ENCODE measurements at places on chromosomes 2 and 18.

DNA sequence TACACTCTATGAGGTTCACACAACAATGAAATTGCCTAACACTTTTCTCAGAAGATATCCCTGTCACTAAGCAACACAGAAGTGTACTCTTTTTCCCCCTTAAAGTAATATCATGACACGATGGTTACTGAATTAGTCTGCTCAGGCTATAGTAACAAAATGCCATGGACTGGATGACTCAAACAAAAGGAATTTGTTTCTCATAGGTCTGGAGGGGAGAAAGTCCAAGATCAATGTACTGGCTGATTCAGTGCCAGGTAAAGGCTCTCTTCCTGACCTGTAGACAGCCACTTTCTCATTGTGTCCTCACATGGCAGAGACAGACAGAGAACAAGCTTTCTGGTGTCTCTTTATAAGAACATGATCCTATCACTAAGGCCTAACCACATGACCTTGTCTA lies 211.9 kb downstream of the RBM43 start:
- DNase-seq = no peak

DNA sequence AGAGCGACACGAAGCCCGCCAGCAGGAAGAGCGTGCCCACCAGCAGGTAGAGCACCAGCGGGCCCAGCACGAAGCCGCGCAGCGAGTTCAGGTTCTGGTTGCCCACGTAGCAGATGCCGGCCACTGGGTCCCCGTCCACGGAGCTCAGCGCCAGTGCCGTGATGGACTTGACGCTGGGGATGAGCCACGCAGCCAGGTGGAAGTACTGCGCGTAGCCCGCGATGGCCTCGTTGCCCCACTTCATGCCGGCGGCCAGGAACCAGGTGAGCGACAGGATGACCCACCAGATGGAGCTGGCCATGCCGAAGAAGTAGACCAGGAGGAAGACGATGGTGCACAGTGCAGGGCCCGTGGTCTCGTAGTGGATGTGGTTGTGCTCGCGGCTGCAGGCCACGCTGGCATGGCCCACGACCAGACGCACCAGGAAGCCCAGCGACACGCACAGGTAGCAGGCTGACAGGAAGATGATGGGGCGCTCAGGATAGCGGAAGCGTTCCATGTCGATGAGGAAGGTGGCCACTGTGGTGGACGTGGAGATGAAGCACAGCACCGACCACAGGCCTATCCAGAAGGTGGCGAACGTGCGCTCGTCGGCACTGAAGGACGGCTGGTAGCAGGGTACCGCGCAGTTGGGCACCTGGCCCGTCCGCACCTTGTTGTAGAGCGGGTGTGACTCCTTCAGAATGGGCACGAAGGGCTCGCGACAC lies 2.1 kb downstream of the FZD5 start:
- no peak for DNase-seq

DNA sequence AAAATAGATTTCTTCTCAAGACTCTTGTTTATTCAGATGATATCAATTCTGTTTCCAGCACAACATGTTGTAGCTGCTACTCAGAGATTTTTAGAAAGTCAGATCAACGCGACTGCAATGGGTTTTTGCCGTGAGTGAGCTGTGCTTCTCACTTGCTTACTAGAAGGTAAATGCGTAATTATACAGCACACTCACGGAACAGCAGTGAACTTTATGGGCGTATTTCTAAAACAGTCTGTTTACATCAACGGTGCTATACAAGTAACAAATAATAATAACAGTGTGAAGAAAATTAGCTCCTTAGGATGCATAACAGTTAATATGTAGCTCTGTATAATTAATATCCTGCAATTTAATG lies 533.6 kb downstream of the RNF144A start:
- no peak for DNase-seq

- DNase-seq = peak; percentile 25
These were observed 48.1 kb downstream of the TMEM185B start for GRCh38 chr2:120174963-120175581.

GRCh38 chr2:232229911-232230310 lies 148.6 kb upstream of the ALPP start:
- DNase-seq = no peak

DNA sequence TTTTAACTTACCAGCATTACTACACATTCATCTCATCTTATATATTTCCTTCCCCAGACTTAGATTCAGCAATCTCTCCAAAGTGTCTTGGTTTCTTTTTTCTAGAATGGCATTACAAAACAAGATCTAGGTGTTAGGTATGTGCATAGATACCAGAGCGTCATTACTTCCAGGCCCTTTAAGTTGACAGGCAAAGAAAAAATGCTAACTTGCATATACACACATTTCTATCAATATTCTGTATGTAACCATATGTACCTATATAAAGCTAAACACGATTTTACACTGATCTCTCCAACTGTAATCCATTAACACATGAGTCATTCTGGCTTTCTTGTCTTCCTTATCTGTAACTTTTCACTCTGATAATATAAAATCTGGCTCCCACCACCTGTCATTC lies 503.8 kb upstream of the NRXN1 start:
- DNase-seq = no peak

GRCh38 chr18:66264130-66264529 lies 339.8 kb downstream of the CDH19 start:
- DNase-seq = no peak

DNA sequence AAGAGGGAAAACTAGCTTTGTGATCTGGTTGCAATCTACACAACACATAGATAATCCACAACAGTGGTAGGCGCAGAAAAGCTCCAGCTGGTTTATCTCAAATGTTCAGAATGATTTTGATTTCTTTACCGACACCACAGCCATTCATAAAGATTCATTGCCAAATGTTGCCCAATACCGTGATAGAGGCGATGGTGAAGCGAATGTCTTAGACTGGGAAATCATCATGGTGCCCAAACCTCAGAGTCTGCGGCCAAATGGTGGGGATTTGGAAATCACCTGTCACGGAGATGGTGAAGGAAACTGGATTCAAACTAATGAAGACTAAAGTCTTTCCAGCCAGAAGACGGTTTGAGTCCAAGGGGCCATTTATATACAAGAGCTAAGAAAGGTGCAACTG lies 48.5 kb upstream of the CCDC150 start:
- no peak for DNase-seq

DNA sequence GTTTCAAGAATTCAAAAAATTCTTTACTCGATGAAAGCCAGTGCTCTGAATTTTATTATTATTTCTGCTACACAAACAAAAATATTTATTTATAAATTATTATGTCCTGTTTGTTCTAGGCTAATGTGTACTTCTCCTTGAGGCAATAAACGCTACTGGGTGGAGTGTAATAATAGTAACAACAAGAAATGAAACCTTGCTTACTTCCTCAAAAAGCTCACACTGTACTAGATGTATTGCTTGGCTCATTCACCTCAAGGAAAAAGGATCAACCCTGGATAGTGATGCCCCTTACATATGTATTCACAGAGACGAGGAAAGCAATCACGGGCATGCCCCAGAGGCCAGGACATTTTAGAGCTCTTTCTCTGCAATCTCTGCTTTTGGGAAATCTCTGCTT lies 685.6 kb upstream of the NXPH2 start:
- no peak for DNase-seq

- DNase-seq = peak; percentile 13
These were observed 47.8 kb upstream of the MAPRE3 start for GRCh38 chr2:26922405-26923188.

DNA sequence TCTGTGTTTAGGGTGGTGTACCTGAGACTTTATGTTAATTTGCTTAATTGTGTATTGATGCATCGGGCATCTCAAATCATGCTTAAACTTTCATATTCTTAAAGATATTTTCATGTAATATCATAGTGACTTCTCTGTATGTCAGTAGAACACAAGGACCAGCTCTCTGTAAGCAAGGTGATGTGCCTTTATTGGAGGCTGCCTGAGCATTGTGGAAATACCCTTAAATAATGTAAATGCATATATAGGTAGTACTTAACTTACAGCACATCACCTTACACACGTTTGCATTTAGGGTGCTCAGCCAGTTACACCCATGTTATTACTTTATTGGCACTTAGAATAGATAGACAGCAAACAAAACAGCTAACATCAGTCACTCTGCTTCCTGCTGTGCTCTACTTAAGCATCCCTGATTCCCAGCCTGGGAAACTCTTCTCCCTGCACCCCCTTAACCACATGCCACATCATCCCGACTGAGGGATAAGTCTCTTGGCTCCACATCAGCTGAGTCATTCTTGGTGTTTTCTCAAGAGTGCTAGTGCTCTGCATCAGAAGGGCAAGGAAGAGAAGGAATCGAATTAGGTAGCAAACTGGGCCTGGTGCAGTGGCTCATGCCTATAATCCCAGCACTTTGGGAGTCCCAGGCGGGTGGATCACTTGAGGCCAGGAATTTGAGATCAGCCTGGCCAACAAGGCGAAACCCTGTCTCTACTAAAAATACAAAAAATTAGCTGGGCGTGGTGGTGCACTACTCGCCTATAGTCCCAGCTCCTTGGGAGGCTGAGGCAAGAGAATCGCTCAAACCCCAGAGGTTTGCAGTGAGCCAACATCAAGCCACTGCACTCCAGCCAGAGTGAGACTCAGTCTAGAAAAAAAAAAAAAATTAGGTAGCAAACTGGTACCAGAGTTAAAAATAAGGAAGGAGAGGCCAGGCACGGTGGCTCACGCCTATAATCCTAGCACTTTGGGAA lies 108.7 kb downstream of the MAP3K20 start:
- DNase-seq = no peak

DNA sequence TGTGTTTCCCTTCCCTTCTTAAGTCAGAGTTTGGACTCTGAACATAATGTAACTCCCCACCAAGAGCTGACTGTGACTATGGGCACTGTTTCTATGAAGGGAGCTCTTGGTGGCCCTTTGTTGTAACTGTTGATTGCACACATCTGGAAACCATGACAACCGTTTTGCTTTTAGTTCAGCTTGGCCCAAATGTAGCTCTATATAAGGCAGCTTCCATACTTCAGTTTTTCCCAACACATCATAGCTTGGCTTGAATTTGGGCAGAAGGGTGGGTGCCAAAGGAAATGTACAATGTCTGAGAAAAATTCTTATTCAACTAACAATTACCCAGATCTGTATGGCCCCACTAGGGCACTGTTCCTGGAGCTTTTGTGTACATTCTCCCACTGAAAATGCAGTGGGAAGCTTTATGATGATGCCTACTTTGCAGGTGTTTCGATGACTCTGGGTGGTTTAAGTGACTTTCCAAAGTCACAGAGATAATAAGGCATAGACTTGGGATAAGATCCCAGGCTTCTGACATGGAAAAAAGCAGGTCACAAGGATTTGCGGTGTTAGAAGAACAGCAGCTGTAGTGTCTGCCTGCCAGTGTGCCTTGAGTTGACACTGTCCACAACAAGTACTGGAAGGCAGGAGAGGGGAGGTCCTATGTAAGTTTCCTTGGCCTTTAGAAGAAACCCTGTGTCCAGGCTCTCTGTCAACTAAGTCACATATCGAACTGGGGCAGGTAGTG lies 2.4 kb upstream of the CETN1 start:
- DNase-seq = no peak

- no peak for DNase-seq
These were observed 290.2 kb upstream of the TCF4 start for GRCh38 chr18:55878224-55878623.

DNA sequence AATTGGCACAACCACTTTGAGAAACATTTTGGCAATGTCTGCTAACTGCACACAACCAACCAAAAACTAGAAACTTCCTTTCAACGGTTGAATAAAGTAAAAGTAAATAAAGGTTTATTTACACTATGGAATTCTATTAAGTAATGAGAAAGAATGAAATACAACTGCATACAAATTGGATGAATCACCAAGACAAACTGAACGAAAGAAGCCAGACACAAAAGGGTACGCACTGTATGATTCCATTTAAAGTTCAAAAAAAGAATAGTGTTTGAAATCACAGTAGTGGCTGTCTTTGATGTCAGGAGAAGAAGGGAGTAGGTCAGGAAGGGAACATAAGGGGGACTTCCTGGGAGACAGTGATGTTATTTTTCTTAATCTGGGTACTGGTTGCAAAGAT lies 46.5 kb upstream of the SULT1C3 start:
- no peak for DNase-seq

GRCh38 chr2:65030476-65031332 lies 25.5 kb upstream of the CEP68 start:
- no peak for DNase-seq

GRCh38 chr2:232920760-232921159 lies 50.7 kb downstream of the SNORC start:
- no peak for DNase-seq

GRCh38 chr2:43203373-43203772 lies 23.0 kb downstream of the ZFP36L2 start:
- no peak for DNase-seq

DNA sequence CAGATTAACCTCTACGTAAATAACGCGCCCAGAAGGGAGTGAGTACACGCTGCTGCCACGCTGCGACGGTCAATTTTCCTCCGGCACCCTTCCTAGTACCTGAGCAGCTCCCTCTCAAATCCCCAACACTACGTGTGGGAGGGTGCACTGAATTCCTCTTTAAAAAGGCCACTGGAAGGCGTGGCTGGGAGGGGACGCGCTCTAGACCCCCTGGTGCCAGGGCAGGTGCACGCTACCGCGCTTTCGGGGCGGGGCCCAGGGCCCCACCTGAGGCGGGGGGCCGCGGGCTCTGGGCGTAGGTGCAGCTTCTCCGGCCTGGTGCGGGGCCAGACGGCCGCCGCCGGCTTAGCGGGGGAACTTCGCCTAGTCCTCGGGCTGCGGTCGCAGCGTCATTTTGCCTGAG lies 668 bp upstream of the ANKRD12 start:
- DNase-seq = peak; percentile 56

DNA sequence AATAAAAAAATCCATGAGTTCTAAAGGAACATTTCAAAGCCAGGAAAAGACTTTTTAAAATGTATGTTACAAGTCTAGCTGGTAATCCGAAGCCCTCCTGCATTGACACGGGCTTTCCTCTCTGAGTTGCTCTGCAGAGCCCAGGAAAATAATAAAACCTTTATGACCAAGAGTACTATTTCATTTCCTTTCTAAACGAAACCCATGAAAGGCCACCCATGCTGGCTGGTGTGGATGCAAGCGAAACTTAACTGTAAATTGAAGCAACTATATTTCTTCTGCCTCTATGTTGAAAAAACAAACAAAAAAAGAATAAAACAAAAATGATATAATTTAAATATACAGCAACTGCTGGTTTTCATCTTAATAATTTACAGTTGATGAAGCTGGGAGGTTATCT lies 41.3 kb upstream of the ZNF532 start:
- no peak for DNase-seq

GRCh38 chr18:59063912-59064311 lies 75.8 kb upstream of the SEC11C start:
- no peak for DNase-seq

DNA sequence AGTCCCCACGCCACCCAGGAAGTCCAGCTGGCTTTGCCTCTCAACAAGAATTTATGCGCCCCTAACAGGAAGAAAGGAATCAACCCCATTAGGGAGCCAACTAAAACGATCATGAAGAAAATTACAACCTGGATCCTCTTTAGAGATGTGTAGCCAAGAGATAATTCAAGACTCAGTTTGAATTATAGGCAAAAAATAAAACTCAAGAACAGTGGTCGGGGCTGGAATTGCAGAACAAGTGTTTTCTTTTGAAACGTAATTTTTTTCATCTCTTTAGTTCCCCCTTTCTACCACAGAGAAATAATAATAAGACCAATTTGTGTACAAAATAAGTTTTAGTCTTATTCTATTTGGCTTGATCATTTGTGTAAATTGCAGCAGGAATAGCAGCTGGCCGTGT lies 22.4 kb downstream of the PDCD1 start:
- no peak for DNase-seq

- no peak for DNase-seq
These were observed 33.2 kb upstream of the CCDC88A start for GRCh38 chr2:55452879-55453278.

GRCh38 chr2:1010415-1010930 lies 59.8 kb downstream of the SNTG2 start:
- DNase-seq = peak; percentile 24

GRCh38 chr2:27705851-27706622 lies 42.3 kb downstream of the SLC4A1AP start:
- DNase-seq = no peak
